ENCODE measurements at places on chromosomes 3 and 15.

DNA sequence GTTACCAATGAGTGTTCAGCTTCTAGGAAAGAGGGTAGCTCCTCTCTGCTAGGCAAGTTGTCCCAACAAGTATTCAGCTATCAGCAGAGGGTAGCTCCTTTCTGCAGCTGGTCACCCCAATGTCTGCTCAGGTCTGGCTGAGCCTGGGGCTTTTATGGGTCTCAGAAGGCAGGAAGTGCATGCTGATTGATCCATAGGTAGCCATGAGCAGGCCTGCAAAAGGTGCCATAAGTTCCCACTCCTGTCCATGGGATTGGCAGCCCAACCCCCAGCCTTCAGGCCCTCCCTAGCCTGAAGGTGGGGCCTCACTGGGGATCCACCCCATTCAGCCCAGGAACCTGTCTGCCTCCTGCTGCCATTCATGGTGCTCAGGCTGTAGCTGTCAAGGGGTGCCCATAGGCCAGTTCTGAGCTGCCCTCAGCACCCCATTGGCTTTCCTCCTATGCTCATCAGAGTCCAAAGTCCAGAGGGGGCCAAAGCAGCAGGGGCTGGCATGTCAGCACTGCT lies 34.6 kb upstream of the DNAJC13 start:
- no peak for DNase-seq

DNA sequence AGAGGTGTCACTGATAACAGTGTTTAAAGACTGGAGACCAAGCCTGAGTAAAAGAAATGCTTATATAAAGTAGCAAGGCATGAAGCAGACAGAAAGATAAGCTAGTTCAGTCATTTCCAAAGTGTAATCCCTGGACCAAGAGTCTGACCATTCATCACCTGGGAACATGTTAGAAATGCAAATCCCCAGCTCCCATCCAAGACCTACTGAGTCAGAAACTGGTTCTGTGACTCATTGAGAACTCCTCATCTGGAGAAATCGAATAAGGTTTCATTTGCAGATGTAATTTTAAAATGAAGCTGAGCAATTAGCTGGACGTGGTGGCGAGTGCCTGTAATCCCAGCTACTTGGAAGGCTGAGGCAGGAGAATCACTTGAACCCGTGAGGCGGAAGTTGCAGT lies 473.9 kb upstream of the UBE2E2 start:
- DNase-seq, result no peak

GRCh38 chr3:44513513-44513912 lies 36.0 kb upstream of the ZNF445 start:
- no peak for DNase-seq

DNA sequence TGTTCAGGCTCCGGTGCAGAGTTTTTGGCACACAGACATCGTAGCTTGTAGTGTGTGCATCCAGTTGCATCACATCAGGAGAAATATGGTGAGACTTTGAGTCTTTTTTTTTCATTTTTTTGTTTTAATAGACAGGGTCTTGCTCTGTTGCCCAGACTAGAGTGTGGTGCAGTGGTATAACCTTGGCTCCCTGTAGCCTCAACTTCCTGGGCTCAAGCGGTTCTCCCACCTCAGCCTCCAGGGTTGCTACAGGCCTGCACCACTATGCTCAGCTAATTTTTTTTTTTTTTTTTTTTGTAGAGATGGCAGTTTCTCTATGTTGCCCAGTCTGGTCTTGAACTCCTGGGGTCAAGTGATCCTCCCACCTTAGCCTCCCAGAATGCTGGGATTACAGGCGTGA lies 51.1 kb upstream of the TEX264 start:
- no peak for DNase-seq

- DNase-seq, result no peak
Observed at GRCh38 chr3:127777921-127778656, 44.2 kb downstream of the MGLL start.

DNA sequence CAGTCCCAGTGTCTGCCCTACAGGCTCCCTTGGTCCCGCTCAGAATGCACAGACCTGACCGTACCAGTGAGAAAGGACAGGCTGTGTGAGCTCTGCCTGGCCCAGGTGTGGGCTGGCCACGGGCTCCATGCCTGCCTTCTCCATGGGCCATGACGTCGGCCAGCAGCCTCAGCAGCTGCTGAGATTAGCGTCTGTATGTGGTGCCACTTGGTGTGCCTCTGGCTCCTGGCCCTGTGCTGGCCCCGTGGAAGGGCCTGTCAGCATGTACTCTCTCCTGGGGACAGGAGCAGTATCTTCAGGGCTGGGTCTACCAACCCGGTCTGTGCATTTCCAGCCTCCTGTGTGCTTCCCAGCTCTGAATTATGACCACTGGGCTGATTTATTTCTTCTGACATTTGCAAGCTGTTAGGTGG lies 25.7 kb downstream of the KLF13 start:
- DNase-seq, result no peak

- no peak for DNase-seq
Observed at GRCh38 chr3:46517016-46517783, 19.4 kb downstream of the RTP3 start.

GRCh38 chr3:37982331-37982730 lies 8.3 kb upstream of the VILL start:
- DNase-seq, result no peak

- DNase-seq, result no peak
Observed at GRCh38 chr15:80779658-80780415, 667 bp downstream of the CEMIP start.

Measured in activated CD8-positive, alpha-beta memory T cell treated with anti-CD3 and anti-CD28 coated beads for 1 hour (primary cell).